ENCODE measurements at places on chromosomes 5 and 9.

DNA sequence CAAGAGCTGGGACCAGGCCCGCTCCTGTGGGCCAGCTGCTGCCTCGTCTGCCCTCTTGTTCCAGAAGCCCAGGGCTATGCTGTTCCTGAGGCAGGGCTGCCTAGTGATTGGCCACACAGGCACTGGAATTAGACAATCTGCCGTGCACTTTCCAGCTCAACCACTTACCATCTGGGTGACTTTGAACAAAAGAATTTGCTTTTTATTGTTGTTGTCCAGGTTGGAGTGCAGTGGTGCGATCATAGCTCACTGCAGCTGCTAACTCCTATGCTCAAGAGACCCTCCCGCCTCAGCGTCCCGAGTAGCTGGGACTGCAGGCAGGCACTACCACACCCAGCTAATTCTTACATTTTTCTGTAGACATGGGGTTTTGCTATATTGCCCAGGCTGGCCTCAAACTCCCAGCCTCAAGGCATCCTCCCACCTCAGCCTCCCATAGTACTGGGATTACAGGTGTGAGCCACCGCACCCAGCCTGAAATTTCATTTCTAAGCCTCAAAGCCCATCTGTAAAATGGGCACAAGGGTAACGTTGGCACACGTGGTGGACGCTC lies 1.2 kb upstream of the NEK6 start:
- DNase-seq: no peak

DNA sequence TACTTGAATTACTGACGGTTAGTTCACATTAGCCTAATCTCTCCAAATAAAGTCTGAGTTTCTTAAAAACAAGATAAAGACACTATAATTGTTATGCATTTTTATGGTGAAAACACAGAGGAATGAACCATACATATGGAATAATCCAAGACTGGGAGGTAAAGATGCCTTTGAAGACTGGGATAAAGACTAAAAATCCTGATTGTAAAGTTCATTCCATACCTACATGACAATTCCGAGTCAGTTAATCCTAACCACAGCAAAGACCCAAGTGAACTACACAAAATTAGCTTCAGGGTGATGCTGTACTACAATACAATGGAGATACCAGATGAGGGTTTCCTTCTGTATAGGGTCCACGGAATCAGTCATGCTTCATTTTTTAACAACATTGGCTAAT lies 6.3 kb downstream of the AP3B1 start:
- DNase-seq: no peak

- DNase-seq: peak; percentile 50
Measured at GRCh38 chr9:121798941-121799340, 147.5 kb downstream of the DAB2IP start.

DNA sequence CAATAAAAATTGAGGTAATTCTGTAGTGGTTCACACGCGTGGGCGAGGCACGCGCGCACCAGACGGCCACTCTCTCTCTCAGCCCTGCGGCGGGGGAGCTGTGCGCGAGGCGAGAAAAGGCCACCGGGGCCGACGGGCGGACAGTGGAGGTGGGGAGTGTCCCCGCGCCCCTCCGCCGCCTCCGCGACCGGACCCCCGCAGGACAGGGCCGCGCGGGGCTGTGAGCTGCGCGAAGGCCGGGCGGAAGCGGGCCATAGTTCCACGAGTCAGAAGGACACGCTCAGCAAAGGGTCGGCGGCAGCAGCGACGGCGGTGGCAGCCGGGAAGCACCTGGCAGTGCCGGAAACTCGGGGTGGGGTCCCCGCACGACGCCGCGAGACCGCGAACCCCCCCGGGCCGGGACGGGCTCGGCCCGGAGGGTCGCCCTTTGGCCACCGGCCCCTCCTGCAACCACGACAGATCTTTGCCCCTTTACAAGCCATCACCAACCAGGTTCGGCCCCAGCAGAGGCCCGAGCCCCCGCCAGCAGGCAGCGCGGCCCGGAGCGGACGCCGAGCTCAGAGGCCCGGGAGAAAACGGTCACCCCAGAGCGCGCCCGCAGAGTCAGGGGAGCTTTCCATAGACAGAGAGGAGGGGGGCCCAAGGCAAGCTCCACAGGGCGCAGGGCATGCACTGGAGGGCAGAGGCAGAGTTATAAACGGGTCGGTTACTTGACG lies 60.9 kb downstream of the ZNF354C start:
- no peak for DNase-seq

GRCh38 chr5:180202939-180203573 lies 6.0 kb downstream of the RASGEF1C start:
- DNase-seq: no peak

GRCh38 chr9:99076483-99077171 lies 28.3 kb upstream of the TGFBR1 start:
- DNase-seq: no peak

DNA sequence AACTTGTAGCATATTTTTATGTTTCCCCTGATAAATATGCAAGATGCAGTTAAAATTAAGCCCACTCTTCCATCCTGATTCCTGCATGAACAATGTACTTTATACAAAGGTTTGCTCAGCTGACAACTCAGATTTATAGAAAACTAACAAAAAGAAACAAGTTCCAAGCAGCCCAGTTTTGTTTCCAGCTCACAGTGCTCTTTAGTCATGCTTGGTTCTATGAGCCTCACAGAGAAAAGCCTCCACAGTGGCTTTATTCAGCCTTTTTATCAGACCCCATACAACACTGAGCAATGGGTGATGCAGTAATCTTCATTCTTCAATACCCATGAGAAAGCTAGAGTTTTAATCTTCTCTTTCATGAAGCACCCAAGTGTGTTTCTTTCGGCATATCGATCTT lies 329.6 kb downstream of the SLCO4C1 start:
- no peak for DNase-seq

GRCh38 chr5:446066-446882 lies 3.3 kb downstream of the EXOC3 start:
- DNase-seq: no peak

DNA sequence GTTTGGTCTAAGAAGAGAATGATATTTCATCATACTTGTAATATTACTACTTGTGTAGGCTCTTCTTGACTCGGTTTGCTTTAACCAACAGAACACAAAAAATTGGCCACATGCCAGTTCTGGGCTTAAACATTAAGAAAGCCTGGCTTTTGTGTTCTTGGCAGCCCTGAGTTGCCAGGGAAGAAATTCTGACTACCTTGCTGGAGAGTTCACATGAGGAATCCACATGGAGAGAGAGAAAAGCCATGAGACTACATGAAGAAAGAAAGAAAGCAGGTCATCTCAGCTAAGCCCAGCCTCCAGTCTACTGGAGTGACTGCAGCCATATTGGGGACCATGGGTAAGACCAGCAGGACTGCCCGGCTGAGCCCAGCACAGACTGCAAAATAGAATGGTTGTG lies 524.8 kb downstream of the RAB3C start:
- DNase-seq: no peak

DNA sequence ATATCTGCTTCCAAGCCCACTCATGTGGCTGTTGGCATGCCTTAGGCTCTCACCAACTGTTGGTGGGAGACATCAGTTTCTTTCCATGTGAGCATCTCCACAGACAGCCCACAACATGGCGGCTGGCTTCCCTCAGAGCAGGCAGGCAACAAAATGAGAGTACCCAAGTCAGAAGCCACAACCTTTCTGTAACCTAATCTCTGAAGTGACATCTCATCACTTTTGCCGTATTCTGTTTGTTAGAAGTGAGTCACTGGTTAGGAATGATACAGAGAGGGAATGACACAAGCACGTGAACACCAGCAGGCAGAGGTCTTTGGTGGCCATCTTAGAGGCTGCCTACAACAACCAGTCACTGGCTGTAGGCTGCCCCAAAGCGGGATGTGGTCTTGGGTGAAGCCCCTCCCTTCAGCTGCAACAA lies 88.6 kb upstream of the RASGRF2 start:
- no peak for DNase-seq

DNA sequence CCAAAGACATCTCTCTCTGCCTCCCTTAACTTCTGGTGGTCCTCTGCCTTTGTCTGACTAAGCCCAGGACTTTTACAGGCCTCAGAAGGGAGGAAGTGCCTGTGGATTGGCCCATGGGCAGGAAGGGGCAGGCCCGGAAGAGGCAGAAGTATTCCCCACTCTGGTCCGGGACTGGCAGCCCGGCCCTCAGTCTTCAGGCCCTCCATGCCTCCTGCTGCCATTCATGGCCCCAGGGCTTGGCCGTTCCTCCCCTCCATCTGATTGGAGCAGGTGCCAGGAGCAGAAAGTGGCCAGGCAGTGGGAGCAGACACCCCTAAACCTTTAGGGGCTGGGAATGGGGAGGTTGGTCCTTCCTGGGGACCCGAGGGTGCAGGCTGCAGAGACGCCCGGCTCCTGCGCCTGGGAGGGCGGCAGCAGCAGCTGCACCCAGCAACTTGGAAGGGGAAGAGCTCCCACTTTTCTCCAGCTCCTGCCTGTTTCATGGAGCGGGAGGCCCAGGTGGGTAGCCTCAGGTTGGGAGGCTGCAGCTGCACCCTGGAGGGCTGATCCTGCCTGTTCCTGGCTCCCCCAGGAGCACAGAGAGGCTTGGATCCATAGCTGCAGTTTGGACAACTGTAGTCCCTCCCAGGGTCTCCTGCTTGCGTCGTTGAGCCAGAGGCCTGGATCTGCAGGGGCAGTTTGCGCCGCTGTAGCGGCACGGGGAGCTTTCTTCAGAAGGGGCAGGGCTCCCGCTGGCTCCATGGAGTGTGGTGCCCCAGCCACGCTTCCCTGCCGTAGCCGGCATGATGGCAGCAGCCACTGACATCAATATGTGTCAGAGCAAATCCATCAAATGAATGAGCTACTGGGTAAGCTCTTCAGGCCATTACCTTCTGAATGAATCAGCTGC lies 661.5 kb upstream of the NUDT12 start:
- DNase-seq: no peak

GRCh38 chr9:128689293-128689774 lies 312 bp downstream of the SET start:
- peak; percentile 91 for DNase-seq

DNA sequence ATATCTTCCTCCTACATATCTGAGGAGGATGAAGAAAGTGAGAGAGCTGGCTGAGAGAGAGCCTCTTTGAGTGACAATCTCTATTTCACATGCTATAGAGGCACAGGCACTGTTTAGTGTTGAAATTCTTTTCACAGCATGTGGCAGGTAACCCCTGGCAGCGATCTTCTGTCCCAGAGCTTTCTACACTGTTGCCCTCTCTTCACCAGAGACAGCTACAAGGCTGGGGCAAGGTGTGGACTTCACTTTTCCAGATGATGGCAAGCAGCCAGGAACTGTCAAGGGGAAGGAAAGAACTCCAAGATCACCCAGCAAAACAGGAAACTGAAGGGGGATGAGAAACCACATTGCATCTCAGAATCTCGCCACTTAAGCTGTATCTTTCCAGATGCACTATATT lies 205.2 kb downstream of the CAAP1 start:
- DNase-seq: no peak

DNA sequence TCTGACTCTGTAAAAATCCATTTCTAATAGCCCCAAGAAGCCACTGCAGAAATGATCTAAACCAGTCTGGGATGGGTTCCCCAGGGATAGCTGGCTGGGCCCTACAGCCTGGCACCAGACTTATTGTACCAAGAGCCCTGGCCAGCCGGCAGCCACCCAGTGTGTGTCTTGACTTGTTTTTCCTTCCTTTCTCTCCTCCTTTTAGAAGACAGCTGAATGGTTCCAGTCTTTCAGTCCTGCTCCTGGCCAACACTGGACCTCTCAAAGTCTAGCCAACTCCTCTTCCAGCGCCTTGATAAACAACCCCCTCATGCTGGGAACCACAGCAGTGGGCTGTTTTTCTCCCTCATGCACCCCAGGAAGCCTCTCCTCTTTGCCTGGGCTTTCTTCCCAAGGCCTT lies 34.1 kb downstream of the ATOX1 start:
- no peak for DNase-seq

DNA sequence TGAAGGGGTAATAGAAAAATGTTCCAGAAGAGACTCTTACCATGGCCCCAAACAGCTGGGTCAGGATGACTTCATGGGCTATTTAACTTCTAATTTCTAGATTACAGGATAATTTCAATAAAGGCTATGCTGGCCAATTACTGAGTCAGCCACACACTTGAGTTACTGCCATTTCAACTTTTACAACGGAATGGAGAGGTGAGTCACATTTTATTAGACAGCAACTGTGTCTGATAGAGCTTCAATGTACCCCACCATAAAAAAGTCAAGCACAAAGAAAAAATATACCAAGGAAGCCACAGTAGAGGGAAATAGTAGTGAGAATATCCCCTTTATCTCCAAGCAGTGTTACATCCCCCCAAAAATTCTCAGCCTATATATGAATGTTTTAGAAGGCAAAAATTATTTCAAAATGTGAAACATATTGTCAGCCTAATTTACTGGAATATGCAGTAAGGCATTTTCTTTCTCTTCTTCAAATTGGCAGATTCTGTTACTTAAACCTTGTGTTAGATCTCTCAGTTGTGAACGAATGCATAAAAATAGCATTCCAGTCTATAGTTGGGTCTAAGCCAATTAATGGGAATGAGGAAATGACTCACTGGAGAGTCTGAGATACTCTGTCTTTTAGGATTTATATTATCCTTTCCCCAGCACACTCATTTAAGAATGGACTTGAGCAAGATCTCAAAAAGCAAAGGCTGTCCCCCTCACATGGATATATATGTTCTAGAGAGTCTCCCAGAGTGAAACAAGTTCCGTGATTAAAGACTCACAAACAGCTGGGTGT lies 47.1 kb upstream of the RAI14 start:
- DNase-seq: no peak

DNA sequence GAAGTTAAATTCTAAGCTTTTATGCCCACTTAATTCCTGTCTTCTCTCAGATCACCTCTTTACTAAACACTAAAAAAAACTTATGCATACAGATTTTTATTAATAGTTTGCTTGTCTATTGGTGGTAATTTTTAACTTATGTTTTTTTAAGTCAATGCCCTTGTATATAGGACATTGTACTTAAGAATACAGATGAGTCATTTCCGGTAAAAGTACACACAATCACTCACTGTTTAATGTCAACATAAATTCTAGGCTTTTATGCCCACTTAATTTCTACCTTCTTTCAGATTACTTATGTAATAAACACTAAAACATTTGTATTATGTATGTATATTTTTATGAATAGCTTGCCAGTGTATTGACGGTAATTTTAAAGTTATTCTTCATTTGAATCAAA lies 872.8 kb upstream of the CDH9 start:
- no peak for DNase-seq

DNA sequence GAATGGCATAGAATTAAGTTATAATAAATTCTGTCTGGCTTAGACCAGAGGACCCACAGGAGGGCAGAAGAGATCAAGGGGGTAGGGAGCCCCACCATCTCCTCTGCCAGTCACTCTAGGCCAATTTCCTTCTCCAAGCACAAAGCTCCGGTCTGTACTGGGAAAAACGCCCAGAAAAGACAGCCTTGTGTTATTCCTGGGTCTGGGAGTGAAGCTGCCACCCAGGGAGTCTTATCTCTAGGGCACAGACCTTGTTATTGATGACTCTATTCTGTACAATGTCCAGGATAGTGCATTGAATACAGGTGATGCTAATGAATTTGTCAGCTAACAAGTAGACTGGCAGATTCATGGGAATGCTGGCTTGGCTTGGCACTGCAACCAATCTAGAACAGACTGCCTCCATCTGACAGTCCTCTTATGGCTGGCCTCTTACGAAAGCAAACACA lies 60.7 kb downstream of the MED27 start:
- no peak for DNase-seq
